ENCODE measurements at places on chromosomes 13 and 19.

GRCh38 chr13:75514080-75514995 lies 23.3 kb downstream of the COMMD6 start:
- no peak for DNase-seq

- DNase-seq = no peak
These were observed 90.0 kb downstream of the PDS5B start for GRCh38 chr13:32676242-32676641.

GRCh38 chr13:41542281-41542680 lies 84.9 kb downstream of the RGCC start:
- DNase-seq = no peak

GRCh38 chr13:110822669-110822945 lies 92.3 kb downstream of the ANKRD10 start:
- no peak for DNase-seq

GRCh38 chr13:113413898-113414282 lies 39.4 kb downstream of the ADPRHL1 start:
- no peak for DNase-seq

DNA sequence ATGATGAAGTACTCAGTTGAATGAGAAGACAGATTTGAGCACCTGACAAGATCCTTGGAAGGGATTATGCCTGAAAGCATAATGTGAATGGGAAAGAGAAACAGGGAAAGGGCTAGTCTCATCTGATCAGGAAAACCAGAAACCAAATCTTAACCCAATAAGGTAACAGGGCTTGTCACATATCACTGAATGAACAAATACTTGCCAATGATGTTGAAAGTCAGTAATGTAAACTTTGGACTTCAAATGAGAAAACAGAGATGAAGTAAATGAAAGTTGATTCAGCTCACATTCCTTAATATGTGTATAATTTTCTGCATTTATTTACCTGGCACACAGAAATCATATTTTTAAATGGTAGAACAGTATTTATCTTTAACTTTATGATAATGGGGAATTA lies 480.0 kb downstream of the KCTD12 start:
- DNase-seq = no peak

GRCh38 chr13:77422724-77423123 lies 95.8 kb upstream of the MYCBP2 start:
- no peak for DNase-seq

DNA sequence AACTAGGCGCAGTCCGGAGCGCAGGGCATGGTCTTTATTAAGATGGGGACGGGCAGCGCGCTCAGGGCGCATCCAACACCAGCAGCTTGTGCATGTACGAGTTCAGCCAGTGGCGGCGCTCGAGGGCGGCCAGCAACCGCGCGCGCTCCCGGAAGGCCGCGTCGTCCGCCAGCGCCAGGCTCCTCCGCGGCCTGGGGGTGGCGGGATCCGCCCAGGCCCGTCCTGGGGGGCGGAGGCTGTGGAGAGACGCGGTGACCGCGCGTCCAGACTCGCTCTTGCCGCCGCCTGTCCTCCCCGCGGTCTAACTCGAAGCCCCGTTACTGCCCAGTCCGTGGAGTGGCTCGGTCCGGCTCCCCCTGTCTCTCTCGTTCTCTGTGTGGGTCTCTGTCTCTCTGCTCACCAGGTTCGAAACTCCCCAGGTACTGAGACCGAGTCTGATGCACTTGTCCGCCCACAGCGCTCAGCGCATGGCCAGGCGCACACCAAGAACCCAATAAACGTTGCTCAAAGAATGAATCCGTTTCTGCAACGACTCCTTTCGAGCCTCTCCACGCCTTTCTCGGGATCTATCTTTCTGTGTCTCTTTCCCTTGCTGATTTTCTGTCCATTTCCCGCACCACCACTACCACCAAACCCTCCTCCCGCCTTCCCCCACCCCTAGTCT lies 702 bp downstream of the PTH2 start:
- no peak for DNase-seq

All from iPS DF 19.7 (cell line).